ENCODE measurements at places on chromosomes 5 and 9.

DNA sequence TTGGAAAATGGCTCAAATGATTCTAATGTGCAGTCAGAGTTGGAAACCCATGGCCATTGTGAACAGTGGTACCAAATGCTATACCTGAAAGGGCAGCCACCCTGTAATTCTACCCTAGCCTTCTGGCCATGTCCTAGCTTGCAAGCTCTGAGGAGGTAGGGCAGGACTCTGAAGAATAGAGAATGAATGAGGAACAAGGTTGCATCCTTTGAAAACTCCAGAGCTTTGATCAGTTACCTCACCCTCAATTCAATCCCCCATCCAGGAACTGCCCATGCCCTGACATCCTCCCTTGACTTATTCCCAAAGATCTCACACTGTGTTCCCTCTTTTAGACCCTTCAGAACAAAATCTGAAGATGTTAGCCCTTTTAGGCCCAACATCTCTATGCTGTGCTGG is 17.8 kb upstream of the ERMP1 start:
- DNase-seq: no peak

DNA sequence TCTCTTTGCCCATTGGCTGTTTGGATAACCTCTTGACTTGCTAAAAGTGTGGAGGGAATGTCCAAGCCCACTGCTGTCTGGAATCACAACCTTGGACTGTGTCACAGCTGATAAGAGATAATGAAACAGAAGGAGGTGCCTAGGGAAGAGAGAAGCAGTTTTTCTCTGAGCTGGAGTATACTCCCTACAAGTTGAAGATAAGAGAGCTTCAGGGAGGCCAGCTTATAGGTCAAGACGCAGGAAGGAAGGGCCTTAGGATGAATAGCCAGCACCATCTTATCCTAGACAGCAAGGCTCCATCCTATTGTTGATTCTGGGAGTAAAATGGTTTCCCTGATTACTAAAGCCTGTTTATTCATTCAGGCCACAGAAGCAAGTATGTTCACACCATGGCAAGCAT is 244.7 kb downstream of the NPR3 start:
- DNase-seq: no peak

GRCh38 chr5:173833196-173833985 is 54.8 kb upstream of the CPEB4 start:
- no peak for DNase-seq

DNA sequence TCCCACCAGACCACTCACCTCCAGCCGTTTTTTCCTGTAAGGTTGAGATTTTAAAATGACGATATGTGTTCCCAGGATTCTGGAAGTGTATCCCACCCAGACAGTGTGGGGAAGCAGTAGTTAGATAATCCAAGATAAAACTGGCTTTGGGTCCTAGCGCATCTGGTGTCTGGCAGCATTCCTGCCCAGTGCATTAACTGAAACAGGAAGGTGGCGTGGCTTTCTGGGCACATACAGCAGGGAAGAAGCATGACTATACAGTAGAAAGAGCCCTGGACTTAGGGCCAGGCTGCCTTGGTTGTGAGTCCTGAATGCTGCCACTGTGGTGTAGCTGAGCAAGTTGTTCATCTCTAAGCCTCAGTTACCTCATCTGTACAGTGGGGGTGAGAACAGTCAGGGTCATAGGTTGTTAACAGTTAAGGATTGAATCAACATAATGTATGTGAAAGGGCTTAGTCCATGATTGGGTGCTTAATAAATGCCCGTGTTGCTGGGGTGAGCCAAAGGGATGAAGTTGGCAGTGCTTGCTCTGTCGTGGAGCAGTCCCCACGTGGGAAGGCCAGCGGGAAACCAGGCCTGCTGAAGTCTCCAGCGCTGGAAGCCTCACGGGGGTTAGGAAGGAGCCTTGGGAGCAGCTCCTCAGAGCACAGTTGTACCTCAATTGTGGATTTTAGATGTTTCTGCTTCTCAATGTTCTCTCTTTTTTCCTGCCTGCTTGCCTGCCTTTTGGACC is 18.0 kb downstream of the CLTA start:
- DNase-seq: no peak

- no peak for DNase-seq
Observed at GRCh38 chr5:52665559-52665958, 122.2 kb upstream of the ITGA1 start.

- no peak for DNase-seq
Observed at GRCh38 chr9:113776194-113776593, 99.9 kb upstream of the ZNF618 start.

- DNase-seq: no peak
Observed at GRCh38 chr5:108546939-108547338, 165.0 kb upstream of the FBXL17 start.

Measured in AG09309 (cell line).